CD4-positive, alpha-beta T cell treated with Interferon gamma for 1 hour (primary cell): ENCODE measurements at places on chromosomes 7 and 10.

- DNase-seq = no peak
Observed at GRCh38 chr7:111750228-111750627, 187.9 kb upstream of the IMMP2L start.

- DNase-seq = no peak
Observed at GRCh38 chr10:188546-188945, 53.3 kb downstream of the ZMYND11 start.

DNA sequence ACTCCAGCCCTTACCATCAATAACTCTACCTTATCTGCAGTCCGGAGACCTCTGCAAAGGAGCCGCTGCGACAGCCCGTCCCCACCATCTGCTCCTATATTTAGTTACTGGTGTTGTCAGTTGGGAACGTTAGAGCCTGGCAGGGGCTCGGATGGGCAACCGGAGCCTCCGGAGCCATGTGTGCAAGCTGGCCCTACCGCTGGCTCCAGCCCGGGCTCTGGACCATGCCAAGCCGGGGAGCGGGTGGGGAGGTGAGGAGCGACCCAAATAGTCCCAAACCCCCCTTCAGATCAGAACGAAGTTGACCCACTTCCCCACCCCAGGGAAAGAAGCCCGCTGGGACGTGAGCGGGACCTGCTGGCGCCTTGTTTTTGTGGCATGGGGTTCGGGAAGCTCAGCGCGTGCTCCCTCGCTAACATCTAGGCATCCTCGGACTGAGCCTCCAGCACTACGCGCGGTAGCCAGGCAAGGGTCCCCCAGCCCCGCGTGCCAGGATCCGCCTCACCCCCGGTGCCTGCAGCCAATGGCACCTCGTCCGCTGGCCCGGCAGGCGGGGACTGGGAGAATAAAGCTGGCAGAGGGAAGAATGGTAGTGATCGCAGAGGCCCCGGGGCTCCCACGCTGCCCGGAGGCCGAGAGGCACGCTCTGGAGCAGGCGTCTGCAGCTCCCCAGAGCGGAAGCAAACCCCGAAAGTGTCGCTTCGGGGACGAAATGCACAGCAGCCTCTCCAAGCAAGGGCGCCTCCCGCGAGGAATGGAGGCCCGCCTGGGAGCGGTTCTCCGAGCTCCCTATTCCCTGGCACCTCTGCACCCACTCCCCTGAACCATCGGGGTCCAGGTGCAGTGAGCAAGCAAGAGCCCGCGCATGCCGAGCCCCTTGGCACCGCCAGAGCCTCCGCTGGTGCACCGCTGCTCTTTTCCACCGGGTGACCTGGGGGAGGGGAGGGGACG lies 679 bp downstream of the LRRC20 start:
- DNase-seq = no peak

DNA sequence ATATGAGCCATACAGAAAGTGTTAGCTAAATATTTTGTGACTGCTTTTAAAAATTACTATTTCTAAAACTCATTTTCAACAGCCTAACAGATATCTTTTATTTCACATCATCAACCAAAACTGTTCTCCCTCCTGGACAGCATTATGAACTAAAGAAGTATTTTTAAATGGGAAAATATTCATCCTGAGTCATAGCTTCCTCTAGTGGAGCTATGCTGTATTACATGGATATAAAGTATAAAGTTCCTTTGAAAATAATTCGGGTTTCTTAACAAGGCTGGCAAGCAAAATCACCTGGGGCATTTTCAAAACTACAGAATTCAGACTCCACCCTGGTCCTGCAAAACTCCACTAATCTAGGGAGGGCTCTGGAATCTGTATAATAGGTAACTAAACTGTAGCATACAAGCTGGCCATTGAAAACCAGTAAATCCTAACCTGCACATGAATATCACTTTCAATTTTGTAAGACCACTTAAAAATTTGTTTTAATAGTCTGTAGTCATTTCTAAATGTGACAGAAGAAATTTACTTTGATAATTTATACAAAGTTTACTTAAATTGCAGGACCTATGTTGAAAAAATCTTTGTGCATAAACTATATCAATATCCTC lies 53.5 kb downstream of the SCIN start:
- DNase-seq = no peak

DNA sequence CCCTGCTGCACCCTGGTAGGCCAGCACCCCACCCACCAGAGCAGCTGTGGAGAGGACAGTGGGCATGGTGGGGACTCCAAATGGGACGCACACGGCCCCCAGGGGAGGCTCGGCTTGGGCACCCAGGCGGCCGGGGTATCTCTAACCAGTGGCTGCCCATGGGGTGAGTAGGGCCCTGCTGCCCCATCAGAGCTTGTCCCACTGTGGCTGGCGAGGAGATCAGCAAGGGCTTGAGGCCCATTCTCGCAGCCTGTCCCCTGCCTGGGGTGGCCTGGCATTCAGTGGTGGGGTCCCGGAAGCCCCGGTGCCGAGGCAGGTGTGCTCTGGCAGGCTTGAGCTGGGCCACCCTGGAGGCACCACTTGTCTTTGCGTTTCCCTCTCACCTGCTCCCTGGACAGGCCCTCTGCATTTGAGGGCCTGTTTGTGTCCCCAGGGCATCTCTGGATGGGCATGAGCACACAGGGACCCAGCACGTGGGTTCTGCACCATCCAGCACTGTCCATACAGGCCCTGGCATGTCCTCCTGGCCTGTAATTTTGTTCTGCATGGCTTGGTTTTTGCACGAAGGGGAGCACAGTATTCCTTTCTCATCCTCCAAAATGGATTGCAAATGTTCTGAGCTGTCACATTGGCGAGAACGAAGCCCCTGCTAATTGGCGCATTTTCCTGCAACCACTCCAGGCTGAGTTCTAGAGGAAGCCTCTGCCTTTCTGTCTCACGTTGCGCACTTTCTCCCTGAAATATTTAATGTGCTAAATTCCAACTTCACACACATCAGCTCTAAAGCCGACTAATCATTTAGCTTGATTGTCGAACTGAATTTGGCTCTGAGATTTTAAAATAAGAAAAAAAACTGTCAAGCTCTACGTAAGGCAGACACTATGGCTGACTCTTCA lies 27.2 kb downstream of the PWWP2B start:
- no peak for DNase-seq

DNA sequence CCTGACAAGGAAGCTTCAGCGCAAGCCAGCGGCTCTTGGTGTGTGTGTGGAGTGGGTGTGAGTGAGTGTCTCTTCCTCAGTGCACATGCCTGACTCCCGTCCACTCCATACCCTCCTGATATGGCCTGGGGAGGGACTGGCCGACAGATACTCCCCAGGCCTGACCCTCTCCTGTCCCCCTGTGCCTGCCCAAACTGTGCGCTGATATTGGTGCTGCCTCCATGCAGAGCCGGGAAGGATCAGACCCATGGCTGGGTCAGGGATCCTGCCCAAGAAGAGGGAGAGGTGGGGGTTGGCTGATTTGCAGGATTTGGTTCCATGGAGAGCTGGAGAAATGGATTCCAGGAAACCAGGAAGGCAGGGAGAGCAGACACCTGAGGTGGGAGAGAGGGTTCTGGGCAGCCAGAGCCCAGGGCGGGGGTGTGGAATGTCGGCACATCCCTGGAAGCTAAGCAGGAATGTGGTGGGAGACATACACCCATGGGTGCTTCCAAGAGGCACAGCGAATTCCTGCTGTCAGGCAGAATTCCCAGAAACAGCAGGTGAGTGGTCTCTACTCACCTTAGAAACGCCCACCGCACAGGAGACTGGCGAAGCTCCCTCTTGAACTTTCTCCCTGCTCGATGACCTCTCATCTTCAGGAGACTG lies 6.3 kb downstream of the CALML5 start:
- DNase-seq = no peak

- no peak for DNase-seq
Observed at GRCh38 chr10:13672548-13672947, 85.8 kb downstream of the PRPF18 start.

- no peak for DNase-seq
Observed at GRCh38 chr10:69096045-69096444, 8.1 kb downstream of the SRGN start.

GRCh38 chr10:110459600-110459999 lies 38.1 kb upstream of the DUSP5 start:
- no peak for DNase-seq

- DNase-seq = no peak
Observed at GRCh38 chr7:106269254-106269961, 15.4 kb downstream of the NAMPT start.
